ENCODE measurements at places on chromosomes 7 and 10.

- DNase-seq, result no peak
Observed at GRCh38 chr7:153616711-153617325, 435.4 kb upstream of the DPP6 start.

GRCh38 chr7:100048680-100049079 lies 894 bp upstream of the ZSCAN21 start:
- DNase-seq, result no peak

DNA sequence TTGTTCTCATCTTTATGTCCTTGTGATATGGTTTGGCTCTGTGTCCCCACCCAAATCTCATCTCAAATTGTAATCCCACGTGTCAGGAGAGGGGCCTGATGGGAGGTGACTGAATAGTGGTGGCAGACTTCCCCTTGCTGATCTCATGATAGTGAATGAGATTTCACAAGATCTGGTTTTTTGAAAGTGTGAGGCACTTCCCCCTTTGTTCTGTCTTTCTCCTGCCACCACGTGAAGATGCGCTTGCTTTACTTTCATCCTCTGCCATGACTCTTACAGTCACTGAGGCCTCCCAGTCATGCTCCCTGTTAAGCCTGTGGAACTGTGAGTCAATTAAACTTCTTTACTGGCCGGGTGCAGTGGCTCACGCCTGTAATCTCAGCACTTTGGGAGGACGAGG lies 161.0 kb downstream of the HERPUD2 start:
- no peak for DNase-seq

DNA sequence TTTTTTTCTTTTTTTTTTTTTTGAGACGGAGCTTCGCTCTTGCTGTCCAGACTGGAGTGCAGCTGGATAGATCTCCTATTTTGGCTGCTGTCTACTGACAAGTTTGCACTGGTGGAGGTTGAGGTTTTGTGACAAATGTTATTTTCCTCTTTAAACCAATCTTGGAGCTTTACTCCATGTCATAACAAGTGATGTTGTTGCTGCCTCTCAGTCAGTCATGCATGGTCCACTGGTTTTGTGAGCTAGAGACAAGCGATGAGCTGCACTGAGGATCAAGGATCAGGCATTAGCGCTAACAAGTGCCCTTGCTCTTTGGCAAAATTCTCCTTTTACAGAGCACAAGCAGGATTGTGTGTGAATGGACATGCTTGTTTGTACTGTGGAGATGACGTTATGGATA lies 805 bp upstream of the WDFY4 start:
- DNase-seq, result no peak

DNA sequence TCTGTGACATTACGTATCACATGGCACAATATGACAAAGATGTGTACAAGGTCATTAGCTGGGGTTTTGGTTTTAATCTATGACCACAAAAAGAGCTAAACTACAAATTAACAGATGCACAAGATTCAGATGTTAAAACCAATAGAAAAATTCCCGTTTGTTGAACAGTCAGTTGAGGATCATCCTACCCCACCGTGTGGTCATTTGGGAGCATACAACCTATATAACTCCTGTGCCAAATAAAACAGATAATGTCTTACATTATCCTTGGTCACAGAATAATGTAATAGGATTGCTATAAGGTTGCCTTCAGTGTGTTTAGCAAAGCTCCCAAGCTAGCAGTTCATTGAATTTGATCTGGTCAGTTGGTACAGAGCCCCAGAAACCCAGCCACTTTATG lies 28.2 kb downstream of the ASNS start:
- DNase-seq, result no peak

GRCh38 chr7:131424219-131424822 lies 96.6 kb downstream of the MKLN1 start:
- DNase-seq, result peak; percentile 20

DNA sequence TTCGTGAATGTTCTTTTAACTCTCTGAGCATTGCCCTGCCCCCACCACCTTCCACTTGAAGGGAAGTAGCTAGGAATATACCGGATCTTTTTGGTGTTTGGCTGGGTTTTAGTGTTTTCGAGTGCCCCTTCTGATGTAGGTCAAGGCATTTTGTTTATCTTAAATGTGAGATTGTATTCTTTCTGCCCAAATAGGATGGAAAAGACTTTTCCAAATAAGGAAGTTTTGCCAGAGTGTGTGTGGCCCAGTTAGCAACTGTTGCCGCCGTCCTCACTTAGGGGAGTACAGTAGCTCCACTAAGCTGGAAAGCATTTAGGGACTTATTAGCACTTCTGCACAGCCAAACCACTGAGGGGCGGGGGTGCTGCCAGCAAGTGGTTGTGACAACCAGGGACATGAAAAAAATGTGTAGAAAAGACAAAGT lies 29.8 kb upstream of the VCL start:
- no peak for DNase-seq

DNA sequence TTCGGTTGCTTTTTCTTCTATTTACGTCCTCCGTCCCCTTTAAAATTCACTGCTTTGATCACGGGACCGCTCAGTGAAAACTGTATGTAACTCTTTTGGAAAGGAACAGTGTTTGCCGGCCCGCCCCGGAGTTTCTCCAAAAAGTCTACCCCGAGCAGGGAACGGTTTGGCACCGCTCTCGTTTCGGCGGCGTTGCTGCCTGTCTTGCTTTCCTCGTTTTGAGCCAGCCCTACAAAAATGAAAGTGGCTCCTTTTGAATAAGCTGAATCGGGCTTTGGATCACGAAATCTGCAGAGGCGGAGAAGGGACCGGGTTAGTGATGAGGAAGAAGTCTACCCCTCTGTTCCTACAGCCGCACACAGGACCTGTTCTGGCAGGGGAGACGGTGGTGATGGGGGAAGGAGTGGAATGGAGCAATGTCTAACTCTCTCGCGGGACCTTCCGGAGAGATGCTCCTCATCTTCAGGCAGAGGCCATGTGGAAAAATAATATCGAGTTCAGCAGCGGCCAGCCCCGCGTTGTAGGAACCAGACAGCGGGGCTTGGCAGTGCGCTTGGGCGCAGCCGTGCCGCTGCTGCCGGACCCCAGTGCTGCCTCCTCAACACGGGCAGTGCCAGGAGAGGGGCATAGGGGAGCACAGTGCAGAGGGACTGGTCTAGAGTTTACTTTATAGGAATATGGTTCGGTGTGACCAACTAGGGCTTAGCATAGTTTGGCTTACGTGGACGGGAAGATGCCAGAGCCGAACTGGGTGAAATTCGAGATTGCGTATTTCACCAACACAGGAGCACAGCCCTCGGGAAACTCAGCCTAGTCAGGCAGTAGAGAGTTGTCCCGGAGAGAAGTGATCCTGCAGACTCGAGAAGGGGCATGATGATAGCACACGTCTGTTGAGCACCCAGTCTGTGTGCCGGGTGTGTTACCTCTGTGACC lies 1.4 kb downstream of the HTRA1 start:
- no peak for DNase-seq

DNA sequence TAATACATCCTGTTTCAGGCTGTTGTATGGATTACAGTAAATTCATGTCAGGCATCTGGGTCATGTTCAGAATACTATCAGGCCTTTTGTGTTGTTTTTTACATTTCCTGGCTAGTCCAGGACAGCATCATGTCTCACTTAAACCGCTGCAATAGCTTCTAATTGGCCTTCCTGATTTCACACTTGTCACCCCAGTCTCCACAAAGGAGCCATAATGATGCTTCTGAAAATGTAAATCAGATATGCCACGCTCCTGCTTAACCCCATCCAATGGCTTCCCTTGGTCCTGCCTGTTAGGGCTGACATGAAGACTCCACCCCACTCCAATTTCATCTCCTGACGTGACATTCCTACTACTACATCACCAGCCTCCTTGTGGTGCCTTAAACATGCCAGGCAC lies 220.0 kb downstream of the CACNA2D1 start:
- DNase-seq, result no peak

- no peak for DNase-seq
Observed at GRCh38 chr7:29449569-29450260, 113.9 kb upstream of the PRR15 start.

- no peak for DNase-seq
Observed at GRCh38 chr10:97781618-97782331, 10.0 kb upstream of the SFRP5 start.

DNA sequence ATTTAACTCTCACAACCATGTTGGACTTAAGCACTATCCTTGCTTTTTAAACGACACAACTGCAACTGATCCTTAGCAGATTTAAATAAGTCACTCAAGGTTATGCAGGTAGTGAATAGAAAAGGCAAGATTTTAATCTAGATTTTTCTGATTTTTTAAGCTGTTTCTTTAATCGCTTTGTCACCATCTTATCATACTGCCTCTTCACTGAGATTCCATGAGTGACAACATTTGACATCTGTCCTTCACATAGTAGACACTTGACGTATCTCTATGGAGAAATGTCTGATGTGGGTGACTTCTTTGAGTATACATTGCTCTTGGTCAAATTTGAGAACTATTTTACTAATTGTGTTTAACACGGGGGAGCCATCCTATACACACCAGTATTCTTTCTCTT lies 839.7 kb downstream of the GATA3 start:
- no peak for DNase-seq

- DNase-seq, result no peak
Observed at GRCh38 chr10:60305380-60305892, 84.2 kb downstream of the ANK3 start.

DNA sequence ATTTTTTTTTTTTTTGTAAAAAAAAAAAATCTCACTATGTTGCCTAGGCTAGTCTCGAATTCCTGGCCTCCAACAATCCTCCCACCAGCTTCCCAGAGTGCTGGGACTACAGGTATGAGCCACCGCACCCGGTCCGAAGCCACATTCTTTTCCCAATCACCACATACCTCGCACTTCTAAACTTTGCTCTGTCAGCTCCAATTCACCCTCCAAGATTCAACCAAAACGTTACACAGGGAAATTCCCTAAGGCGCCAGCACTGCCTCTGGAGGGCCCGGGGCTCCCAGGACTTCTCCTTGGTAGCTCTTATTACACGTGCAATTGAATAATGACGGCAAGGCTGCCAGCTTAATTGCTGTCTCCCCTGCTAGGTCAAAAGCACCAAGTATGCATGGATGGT lies 10.3 kb upstream of the DNAAF5 start:
- no peak for DNase-seq

DNA sequence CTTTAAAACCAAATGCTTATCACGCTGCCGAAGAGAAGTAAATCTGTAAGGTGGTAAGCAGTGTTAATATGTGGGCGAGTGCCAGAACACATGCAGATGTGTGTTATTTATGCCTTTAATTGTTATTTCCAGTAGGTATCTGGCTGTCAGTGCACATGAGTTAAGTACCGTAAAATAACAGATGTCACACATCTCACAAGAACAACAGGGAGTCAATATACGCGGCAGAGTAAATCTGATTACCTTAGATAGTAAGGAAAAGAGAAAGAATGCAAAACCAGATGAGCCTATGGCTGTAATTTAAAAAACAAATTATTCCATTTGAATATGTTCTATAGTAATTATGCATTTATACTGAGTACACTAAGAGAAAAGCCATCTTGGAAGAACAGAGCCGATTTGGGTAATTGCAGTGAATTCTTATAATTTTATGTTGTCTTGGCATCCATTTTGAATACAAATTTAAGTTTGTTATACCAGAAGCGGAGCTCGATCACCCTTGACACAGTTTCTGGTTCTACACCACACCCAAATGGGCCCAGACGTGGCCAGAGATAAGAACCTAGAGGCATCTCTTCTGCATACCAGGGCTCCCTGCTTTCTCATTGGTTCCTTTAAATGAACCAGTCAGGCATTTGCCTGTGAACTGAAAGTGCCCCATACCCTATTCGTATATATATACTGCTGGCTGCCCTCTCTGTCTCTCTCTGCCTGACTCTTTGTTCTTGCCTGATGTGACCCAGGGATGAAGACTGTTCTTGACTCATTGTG lies 34.8 kb downstream of the DNAJB9 start:
- no peak for DNase-seq

GRCh38 chr10:48981310-48981907 lies 41.8 kb upstream of the LRRC18 start:
- peak; percentile 12 for DNase-seq

- DNase-seq, result no peak
Observed at GRCh38 chr7:73308074-73308664, 457 bp downstream of the NSUN5 start.

- DNase-seq, result no peak
Observed at GRCh38 chr7:1112109-1112508, 24.2 kb downstream of the GPER1 start.

GRCh38 chr7:118352867-118353453 lies 128.5 kb downstream of the ANKRD7 start:
- DNase-seq, result no peak

DNA sequence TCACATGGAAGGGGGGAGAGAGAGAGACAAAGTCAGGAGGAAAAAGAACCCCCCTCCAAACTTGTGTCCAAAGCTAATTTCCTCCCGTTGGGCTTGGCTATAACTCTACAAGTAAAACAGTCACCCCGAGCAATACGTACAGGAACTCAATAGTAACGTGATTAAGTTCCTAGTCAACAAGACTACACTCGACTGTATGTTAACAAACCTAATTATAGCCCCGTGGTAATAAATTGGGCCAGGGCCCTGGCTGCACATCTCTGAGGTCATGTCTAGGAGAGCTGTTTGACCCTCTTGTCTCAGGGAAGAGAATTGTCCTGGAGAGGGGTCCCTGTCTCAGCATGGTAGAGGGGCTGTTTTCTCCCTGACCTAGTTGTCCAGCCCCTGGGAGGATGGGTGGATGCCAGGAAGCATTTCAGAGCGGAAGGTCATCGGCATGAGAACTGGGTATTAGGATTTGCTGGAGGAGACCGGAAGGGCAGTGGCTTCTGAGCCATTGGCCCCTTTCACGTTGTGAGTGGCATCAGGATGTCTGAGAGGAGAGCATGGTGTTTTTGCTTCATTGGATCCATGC lies 60.2 kb upstream of the COMTD1 start:
- no peak for DNase-seq

DNA sequence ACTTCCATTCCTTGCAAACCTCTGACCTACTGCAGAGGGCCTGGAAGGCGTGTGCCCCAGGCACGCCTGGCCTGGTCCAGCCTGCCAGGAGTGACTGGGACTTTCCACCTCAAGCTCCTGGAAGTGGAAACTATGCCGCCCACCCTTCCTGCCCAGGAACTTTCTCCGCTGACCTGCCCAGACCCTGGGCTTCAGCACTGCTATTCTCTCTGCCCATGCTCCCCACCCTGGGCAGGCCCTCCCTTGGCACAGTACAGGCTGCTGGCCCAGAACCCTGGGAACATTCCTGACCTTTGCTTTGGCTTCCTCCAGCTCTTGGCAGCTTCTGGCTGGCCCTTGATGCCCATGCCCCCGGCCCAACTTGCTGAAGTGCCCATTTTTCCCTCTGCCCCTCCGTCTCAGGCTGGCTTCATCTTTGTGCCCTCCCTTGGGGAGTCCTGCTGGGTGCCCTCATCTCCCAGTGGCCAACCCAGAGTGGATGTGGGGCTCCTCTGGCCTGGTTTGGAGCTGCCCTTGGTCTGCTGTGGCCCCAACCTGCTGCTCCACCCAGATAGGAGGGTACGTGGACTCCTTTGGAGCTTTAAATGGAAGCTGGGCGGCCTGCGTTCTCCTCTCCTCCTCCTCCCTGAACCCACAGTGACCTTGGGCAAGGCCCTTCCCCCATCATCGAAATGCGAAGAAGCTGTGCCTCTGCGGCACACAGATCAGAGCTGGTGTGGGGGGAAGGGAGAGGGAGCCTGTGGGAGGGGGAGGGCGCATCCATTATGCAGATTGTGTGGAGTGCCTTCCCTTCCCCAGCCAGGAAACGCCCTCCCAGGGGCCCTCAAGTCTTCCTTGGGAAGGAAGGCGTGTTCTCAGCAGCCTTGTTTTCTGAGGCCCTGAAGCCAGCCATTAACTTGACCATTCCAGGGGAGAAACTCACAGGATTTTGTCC lies 3.4 kb downstream of the MMRN2 start:
- DNase-seq, result no peak

- no peak for DNase-seq
Observed at GRCh38 chr7:73452999-73453635, 19.5 kb downstream of the FZD9 start.

GRCh38 chr10:11876324-11876723 lies 53.2 kb downstream of the PROSER2 start:
- DNase-seq, result no peak

All from fibroblast of skin of left quadriceps (primary cell).